ENCODE measurements at places on chromosomes 2 and 18.

- DNase-seq = no peak
Observed at GRCh38 chr2:72210470-72210869, 62.8 kb upstream of the CYP26B1 start.

- DNase-seq = peak; percentile 30
Observed at GRCh38 chr2:38797250-38797676, 19.3 kb downstream of the GEMIN6 start.

- DNase-seq = no peak
Observed at GRCh38 chr2:102366406-102367112, 11.0 kb downstream of the IL18R1 start.

DNA sequence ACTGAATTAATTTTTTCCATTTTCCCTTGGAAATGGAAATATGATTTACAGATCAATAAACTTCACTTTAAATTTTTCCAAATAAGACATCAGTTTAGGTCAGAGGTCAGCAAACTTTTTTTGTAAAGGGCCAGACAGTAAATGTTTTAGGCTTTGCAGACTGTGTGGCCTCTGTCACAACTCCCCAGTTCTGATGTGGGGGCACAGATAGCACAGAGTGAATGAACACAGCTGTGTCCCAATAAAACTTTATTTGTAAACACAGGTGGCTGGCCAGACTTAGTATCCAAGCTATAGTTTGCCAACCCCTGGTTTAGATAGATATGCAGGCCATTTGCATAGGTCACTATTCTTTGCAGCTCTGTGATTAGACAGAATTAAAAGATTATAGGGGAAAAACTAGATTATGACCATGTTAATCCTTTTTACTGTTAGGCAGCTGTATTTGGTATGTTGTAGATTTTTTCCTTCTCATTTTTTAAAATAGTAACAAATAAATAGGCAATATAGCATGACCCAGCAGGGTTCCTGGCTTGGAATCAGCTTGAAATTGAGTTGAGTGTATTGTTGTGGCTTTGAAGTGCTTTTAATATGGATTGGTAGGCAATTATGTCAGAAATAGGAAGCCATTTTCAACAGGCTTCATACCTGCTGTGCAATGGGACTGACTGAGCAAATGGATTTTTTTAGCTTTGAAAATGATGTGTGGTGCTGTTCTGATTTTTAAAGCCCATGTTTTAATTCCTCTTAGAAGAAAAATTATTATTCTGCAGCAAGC lies 59.7 kb downstream of the WDSUB1 start:
- no peak for DNase-seq

- no peak for DNase-seq
Observed at GRCh38 chr2:145289946-145290345, 770.0 kb upstream of the ZEB2 start.

- no peak for DNase-seq
Observed at GRCh38 chr2:64349131-64349530, 104.8 kb upstream of the LGALSL start.

DNA sequence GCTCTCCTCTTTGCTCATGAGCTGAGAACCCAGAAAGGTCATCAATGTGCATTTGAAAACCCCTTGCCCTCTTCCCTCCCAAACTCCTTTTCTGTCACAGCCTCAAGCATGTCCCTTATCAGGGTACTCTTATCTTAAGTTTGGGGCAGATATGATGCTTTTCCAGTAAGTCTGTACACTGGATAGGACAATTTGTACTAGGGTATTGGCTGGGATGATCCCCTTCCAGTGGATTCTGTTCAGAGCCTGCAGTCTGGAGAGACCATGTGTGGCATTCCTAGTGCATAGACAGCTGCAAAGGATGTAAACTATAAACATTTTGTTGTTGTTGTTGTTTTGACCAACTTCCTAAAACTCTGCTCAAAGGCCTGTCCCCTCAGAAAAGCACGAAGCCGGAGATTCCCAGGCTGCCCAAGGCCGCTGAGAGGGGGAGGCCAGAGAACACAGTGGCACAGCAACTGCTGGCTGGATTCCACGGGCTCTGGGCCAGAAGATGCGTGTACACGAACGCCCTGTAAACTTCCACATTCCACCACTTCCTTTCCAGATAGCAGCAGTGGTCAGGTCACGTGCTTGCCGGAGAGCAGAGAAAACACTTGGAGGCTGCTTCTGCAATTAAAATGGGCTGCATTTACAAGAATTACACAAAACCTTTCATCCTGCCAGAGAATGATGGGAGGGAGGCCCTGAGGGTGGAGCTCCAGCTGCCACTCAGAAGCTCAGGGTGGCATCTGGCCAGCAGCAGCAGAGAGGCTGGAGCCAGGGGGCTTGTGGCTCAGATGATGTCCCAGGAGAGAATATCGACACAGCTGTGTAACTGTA lies 42.1 kb downstream of the BMP10 start:
- DNase-seq = peak; percentile 71

- no peak for DNase-seq
Observed at GRCh38 chr18:3055186-3055728, 42.3 kb upstream of the LPIN2 start.

- no peak for DNase-seq
Observed at GRCh38 chr2:85032621-85033020, 61.7 kb downstream of the KCMF1 start.

DNA sequence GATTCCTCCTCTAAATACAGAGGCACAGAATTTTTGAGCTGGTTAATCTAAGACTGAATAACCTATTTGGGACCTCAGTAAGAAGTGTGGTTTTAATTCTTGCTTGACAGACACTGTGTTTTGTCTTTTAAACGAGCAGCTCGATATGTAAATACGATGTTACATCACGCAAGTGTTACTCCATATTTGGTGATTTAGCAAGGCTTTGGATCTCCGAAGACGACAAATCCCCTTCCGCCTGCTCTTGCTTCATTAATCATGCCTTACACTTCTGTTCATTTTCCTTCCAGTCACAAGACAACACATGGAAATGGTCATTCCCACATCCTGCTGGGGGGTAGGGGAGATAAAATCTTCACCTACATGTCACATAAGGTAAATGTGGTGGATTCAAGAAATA lies 9.4 kb downstream of the BCL11A start:
- no peak for DNase-seq

DNA sequence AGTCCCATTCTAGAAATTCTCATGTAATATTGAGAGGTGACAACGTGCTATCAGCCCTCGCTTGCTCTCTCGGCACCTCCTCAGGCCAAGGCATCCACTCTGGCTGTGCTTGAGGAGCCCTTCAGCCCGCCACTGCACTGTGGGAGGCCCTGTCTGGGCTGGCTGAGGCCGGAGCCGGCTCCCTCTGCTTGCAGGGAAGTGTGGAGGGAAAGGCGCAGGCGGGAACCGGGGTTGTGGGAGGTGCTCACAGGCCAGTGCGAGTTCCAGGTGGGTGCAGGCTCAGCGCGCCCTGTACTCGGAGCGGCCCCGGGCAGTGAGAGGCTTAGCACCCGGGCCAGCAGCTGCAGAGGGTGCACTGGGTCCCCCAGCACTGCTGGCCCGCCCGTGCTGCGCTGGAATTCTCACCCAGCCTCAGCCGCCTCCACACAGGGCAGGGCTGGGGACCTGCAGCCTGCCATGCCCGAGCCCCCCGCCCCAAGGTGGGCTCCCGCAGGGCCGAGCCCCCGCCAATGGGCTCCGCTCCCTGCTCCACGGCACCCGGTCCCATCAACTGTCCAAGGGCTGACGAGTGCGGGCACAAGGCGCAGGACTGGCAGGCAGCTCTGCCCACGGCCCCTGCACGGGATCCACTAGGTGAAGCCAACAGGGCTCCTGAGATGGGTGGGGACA lies 1680.6 kb upstream of the LRRTM1 start:
- no peak for DNase-seq
